ENCODE measurements at places on chromosomes 11 and 22. TPM values are rescaled to one million over a fixed set of nuclear protein-coding genes. Genes with fewer than 3 reads are reported as not detected.
A peak's percentile ranks its signal among the peaks of the same experiment; 100 is the strongest.

DNA sequence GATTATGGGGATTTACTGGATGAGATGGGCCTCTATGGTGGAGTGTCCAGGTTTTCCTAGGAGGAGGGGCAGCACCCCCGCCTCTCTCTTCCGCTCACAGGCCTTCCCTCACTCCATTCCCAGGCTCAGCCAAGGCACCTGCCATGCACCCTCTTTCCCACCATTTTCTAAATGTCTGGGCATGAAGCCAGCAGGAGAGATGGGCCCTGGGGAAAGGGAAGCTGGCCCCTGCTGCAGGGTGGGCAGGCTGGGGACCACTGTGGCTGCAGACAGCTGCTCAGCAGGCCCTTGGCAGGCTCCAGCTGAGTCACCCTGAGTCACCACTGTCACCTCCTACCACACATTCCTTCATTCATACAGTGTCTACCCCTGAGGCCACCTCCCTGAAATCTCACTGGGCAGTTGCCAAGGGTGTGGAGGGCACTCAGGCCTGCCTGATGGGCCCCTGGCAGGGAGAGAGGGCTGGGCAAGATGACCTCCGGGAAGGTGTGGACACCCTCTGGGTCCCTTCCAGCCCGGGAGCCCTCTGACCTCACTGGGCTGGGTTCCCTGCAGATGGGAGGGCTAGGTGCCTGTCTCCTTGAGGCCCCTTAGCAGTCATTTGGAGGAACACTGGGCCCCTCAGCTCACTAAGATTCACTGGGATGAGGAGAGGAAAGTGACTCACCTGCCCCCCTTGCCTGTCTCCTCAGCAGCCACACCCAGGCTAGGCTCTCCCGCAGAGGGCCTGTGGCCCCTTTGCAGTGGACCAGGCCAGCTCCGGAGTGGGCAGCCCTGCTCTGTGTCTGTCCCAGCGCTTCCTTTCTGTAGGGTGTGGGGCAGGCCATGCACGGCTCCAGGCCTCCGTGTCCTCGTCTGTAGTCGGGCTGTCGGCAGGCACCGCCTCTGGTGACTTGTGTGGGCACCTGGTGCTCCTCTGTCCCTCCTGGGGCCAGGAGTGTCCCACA, 7.8 kb downstream of the MYEOV start:
- no peaks in the 10 kb centered on the region for H3K27me3 ChIP-seq
- H3K4me3 ChIP-seq = peak overlapping the region; percentile 16
- H3K27ac ChIP-seq = peak overlapping the region; percentile 98
- H3K4me1 ChIP-seq = peaks cover 60% of the 10 kb centered on the region
- peak; percentile 100 for DNase-seq

GRCh38 chr11:133726542-133726941, 118.8 kb downstream of the SPATA19 start:
- no peaks in the 10 kb centered on the region for H3K4me1 ChIP-seq
- no peak overlapping the region for H3K4me3 ChIP-seq
- H3K27ac ChIP-seq = no peak overlapping the region

DNA sequence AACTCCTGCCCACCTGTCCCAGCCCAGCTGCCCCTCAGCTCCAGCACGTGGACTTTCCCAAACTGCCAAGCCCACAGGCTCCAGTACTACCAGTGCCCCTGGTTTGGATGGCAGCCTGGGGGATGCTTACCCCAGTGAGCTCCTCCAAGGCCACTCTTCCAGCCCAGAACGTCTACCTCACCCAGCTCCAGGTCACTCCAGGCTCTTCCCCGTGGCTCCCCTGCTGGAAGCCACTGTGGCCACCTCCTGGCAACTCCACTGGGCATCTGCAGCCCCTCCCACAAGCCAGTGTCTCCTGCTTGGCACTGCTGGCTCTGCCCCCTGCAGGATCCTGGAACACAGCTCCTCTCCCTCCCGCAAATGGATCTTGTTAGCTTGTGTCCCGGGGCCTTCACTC, 29.3 kb downstream of the LMO1 start:
- peaks cover 14% of the 10 kb centered on the region for H3K4me1 ChIP-seq
- no peak overlapping the region for H3K27ac ChIP-seq
- no peaks in the 10 kb centered on the region for H3K36me3 ChIP-seq
- no peaks in the 10 kb centered on the region for H3K27me3 ChIP-seq

GRCh38 chr22:43520632-43521039, 108.8 kb downstream of the MPPED1 start:
- peaks cover 16% of the 10 kb centered on the region for H3K4me1 ChIP-seq
- peak; percentile 30 for DNase-seq
- no peaks in the 10 kb centered on the region for H3K36me3 ChIP-seq
- peak overlapping the region; percentile 55 for H3K27ac ChIP-seq
- H3K27me3 ChIP-seq = no peaks in the 10 kb centered on the region
- H3K4me3 ChIP-seq = no peak overlapping the region

- no peaks in the 10 kb centered on the region for H3K36me3 ChIP-seq
- H3K4me1 ChIP-seq = no peaks in the 10 kb centered on the region
- no peak overlapping the region for H3K27ac ChIP-seq
- no peak for DNase-seq
- H3K4me3 ChIP-seq = peak overlapping the region; percentile 53
- H3K27me3 ChIP-seq = peaks cover 57% of the 10 kb centered on the region
These were observed 2.2 kb downstream of the PHF21B start for GRCh38 chr22:45007391-45008185.

TMEM132A gene
- 88.1 TPM for total RNA-seq

VPREB1 gene
- not detected for total RNA-seq

MMP27 gene
- not detected for total RNA-seq

Data from PC-3 (cell line).